Ureter (tissue), 1 donor: ENCODE measurements at places on chromosomes 11 and 22.

DNA sequence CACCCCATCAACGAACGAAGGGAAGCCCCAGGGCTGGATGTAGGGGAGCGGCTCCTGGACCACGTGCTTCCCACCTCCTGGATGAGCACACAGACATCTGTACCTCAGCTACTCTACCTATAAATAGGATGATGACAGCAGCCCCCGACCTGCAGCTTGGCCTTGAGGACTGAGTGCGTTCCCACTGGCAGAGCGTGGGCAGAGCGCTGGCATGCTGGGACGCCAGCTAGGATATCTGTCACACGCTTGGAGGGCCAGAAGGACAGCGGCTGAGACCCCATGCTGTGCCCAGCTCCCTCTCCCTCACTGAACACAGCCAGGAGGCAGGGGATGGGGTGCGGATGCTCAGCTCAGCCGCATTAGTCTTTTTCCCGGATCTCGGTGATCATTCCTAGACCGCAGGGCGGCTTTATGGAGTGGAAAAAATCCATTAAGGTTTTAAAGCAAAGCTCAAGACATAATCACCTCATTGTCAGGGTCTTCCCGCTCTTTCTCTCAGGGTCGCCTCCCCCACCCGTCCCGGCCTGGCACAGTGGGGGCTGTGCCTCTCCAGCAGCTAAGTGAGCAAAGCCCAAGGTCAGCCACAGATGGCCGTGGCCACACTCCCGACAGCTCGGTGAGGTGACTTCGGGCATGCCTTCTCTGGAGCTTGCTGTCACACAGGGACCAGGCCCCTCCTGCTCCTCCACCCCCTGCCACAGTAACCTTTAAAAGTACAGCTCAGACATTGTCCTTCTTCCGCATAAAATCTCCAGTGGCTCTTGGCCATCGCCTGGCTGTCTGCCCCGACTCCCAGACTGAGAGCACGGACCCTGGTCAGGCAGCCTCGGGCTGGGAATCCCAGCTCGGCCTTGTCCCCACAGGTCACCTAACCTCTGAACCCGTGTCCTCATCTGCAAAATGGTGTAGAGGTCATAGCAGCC, 69.6 kb upstream of the SHISAL1 start:
- DNase-seq = no peak

DNA sequence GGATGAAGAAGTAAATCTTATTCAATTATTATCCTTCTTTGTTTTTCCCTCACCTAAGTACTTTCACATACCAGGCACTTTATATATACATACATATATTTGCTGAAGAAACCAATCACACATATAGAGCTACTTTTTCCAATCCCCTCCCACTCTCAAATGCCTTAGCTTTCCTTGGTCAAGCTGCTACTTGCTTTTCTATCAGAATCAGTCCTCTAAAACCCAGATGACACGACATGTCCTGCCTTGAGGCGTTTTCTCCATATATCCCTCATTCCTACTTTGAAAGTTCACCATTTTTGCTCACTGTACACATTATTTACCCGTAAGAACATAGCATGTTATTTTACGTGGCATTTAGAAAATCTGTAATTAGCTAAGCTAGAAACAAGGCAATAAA, 5.4 kb downstream of the RAB38 start:
- no peak for DNase-seq

- DNase-seq = no peak
These were observed 162.5 kb downstream of the CEP164 start for GRCh38 chr11:117489999-117490679.

- no peak for DNase-seq
These were observed 131.2 kb upstream of the ARHGAP42 start for GRCh38 chr11:100555931-100556330.

- DNase-seq = no peak
These were observed 830 bp downstream of the C11orf97 start for GRCh38 chr11:94513091-94513490.

DNA sequence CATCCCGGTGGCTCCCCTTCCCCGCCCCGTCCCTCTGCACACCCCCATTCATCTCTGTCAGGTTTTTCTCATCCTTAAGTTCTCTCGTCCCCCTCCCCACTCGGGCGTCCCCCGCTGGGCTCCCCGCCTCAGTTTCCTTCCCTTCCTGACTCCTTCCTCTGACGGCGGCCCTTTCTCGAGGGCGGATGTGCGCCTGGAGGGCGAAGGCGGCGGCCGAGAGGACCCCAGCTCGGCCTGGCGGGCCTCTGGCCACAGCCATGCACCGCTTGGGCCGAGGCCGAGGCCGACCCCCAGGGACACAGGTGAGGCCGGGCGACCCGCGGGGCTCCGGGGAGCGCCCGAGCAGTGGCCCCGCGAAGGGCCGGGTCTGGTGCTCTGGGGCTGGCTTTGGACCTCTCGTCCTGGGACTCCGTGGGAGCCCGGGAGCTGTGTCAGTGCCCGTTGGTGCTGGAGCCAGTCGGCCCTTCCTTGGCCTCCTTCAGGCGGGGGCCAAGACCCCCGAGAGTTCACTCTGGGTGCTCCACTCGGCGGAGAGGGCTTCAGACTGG, 2.9 kb downstream of the PHLDB1 start:
- DNase-seq = no peak

DNA sequence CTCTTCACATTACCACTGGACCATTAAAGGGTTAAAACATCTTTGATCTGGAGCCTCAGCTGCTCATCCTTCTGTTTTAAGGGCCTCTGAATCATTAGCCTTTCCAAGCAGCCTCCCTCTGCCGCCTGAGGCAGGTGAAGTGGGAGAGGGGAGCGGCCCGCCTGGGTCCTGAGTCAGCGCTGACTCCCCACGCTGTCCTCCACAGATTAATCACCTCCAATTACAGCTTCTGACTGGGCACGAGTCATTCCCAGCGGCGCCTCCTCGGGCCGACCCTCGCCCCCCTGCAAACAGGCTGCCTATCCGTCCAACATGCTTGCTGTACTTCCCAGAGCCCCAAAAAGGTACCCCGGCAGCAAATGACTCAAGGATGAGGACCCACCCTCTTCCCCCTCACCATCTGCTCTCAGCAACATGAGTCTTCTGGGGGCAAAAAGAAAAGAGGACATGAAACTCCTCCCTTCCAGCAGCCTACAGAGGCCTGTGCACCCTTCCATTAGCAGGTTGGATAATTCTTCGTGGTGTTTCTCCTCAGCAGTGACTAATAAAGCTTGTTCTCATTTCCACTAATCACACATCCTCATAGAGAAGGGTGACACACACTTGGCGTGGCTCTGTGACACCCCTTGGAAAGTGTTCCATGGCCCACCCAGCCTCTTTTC, 44.3 kb upstream of the JAM3 start:
- DNase-seq = no peak

DNA sequence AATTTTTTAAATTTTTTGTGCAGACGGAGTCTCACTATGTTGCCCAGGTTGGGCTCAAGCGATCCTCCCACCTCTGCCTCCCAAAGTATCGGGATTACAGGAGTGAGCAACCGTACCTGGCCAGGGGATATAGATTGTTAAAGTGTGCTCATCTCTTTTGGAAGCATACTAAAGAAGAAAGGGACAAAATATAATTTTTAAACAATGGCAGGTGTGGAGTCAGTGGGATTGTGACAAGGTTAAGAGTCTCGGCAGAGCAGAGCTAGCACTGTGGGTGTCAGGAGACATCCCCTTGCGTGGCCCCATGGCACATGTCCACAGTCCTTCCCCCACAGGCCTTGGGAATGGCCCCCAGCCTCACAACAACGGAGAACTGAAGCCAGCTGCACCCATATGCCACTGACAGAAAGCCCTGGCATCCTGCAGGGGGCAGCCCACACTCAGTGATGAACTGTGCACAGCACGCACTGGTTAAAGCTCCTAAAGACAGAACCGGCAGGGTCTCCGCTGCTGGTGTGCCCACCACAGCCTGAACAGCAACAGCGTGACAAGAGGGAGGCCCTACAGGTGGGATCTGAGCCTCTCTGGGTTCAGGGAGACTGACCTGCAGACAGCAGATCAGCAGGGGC, 29.9 kb downstream of the SERPIND1 start:
- no peak for DNase-seq

- DNase-seq = no peak
These were observed 470.5 kb downstream of the SOX6 start for GRCh38 chr11:15885854-15886253.

GRCh38 chr11:81444297-81444696, 1289.4 kb downstream of the FAM181B start:
- no peak for DNase-seq

- peak; percentile 51 for DNase-seq
These were observed 3.3 kb upstream of the RAG1 start for GRCh38 chr11:36564376-36565030.

- DNase-seq = no peak
These were observed 17.0 kb downstream of the PIM3 start for GRCh38 chr22:49977578-49977977.

DNA sequence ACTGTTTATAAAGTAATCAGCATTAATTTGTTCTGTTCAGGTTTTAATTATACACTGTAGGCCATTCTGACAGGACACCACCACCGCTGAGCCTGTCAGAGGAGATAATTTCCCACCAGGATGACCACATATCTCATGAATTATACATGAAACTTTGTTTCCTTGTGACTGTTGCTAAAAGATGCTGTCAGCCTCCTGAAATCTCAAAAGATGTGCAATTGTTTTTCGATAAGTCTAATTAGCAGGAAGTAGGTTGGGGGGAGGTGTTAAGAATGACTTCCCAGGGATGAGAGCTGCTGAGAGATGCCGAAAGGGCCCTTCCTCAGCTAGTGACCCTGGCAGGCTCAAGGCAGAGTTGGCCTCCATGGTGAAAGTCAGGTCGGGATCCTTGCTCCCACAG, 485.4 kb downstream of the SOX6 start:
- no peak for DNase-seq
